ENCODE measurements at places on chromosomes 11 and 22.

- no peak for DNase-seq
Observed at GRCh38 chr11:86214710-86215109, 29.8 kb upstream of the EED start.

GRCh38 chr11:1195682-1196515, 27.0 kb upstream of the MUC5B start:
- no peak for DNase-seq

GRCh38 chr11:12149672-12150225, 39.4 kb downstream of the MICAL2 start:
- no peak for DNase-seq

DNA sequence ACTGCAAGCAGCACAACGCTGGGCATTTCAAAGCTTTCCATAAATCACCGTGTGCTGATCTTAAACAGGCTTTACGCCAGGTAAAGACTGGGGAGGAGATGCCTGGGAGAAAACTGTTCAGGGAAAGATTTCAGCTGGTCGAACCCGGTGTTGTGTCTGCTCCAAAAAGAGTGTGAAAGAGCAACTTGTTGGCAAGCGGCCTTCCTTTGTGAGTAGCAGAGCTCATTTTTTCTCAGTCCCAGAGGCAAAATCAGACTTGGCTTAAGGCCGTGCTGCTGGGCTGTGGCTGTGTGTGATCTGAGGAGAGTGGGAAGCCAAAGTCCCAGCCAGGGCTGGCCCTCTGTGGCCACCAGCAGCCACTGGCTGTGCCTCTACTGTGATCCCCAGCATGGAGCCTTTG, 75.7 kb upstream of the E2F8 start:
- no peak for DNase-seq

- no peak for DNase-seq
Observed at GRCh38 chr11:120589376-120589775, 77.8 kb downstream of the GRIK4 start.

GRCh38 chr22:20159076-20159475, 8.2 kb upstream of the CCDC188 start:
- DNase-seq: peak; percentile 57

DNA sequence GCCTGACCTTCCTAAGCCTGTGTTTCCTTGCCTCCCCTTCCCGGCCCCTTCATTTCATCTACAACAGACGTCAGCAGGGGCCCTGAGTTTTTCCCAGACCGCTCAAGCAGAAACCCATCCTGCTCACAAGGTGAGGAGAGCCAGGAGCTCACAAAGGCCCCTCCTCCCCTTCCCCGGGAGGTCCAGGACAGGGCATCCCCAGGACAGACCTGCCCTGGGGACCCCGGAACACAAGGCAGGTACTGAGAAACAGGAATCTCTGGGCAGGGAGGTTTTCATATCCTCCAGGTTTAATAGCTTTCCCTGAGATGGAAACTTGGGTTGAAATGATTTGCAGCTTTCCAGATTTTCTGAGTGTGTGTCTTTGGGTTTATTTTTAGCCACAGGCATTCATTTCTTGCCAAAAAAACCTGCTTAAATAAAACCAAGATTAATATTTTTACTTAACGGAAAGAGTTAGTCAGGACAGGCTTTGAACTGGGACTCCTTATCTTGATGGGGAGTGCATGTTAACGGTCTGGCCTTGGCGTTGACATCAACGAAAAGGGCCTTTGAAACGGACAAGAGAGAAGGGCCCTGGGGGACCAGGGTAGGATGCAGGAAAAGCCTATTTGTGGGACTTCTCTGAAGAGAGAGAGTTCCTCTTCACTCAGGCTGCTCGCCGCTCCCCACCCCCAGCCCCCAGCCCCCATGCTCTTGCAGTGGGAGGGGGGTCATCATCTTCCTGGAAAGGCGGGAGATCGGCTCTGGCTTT, 38.5 kb downstream of the TIMP3 start:
- DNase-seq: no peak

DNA sequence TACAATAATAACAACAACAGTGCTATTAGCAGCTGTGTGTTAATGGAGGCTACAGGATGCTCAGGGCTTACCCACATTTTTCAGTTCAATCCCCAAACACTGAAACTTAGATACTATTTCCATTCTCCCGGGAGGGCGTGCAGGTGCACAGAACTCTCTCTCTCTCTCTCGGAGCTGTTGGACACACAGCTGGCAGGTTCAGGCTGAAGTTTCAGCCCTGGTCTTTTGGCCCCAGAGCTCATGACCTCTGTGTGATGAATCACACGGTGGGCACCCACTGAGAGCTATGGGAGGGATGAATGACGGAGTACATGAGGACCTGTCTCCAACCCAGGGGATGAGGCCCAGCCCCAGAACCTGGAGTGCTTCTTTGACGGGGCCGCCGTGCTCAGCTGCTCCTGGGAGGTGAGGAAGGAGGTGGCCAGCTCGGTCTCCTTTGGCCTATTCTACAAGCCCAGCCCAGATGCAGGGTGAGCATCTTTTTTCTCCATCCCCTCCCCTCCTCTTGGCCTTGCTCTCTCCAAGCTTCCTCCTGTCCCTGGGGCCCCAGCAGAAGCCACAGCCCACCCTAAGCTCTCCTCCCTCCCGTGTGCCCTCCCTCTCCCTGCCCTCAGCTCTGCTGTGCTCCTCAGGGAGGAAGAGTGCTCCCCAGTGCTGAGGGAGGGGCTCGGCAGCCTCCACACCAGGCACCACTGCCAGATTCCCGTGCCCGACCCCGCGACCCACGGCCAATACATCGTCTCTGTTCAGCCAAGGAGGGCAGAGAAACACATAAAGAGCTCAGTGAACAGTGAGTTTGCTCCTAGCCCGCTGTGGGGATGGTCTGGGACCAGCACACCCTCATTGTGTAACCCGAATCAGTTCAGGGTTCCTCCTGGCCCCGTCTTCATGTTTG, 16.9 kb downstream of the CSF2RB start:
- no peak for DNase-seq

GRCh38 chr22:46535876-46536536, 1.4 kb downstream of the CELSR1 start:
- DNase-seq: no peak

DNA sequence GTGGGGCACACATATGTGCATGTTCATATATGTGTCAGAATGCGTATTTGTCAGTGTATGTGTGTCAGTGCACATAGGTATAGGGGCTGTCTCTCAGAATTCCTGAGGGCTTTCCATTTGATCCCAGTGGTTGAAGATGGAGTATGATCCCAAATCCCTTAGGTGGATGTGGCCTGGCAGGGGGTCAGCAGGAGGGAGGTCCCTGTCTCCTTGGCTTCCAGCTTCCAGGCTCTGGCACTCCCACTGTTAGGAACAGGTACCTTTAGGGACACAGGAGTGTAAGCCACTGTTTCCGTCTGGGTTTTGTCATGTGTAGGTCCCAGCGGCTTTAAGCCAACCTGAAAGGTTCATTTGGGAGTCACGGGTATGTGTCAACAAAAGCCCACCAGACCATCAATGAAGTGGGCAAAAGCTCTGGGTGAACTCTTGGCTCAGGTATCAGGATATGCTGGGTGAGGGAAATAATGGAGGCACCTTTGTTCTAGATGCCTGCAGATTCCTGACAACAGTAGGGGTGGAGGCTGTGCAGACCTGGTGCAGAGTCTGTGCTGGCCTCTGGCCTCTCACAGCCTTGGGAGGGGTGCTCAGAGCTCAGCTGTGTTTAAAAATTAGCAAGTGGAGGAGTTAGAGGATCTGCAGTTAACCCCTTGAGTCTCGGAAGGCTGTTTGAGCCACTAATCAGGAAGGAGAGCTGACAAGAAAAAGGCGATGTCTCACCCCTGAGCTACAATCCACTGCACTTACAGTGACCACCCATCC, 9.0 kb downstream of the KCNQ1OT1 start:
- DNase-seq: no peak

DNA sequence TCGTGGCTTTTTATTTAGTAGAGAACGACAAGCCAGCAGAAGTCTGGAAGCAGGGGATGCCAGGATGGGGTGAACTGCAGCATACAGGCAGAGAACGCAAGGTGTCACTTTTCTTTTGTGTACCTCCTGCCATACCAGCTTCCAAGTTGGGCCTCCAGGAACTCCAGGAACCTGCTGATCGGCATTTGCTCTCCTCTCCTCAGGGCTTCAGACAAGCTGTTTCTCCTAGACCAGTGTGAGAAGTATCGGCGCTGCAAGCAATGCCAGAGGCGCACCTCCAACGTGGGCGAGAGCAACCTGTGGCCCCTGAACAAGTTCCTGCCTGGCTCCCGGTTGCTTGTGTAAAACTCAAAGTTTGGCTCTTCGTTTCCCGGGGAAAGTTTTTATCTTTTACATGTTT, 47.7 kb downstream of the CCDC81 start:
- DNase-seq: peak; percentile 57

GRCh38 chr11:74070723-74071492, 62.0 kb upstream of the UCP3 start:
- DNase-seq: no peak

- no peak for DNase-seq
Observed at GRCh38 chr11:19816817-19817216, 104.2 kb downstream of the NAV2 start.

GRCh38 chr11:85937835-85938234, 82.7 kb downstream of the CCDC83 start:
- no peak for DNase-seq

DNA sequence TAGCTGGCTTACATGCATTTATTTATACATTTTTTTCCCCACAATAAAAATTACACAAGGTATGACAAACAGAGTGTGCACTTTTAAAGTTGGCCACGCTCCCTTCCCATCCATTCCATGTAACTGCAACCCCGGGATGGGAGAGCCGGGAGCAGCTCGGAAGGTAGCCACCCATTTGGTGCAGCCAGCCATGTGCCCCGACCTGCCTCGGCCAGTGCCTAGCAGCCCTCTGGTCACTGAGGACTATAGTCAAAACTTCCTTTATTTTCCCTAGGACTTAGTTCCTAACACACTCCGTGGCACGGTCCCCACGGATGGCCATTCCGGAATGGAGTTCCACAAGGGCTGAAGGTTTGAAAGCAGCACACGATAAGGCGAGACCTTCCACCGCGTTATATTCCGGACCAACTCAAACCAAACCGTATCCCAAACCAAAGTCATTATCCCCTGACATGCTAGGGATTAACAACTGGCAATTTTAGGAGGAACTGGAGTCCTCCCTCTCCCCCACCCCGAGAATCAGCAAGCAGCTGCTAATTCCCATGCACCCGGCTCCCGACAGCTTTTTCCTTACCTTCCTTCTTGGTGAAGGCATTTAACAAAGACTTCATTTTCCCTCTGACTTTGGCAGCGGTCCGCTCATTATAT, 426.4 kb downstream of the SHANK2 start:
- peak; percentile 16 for DNase-seq

DNA sequence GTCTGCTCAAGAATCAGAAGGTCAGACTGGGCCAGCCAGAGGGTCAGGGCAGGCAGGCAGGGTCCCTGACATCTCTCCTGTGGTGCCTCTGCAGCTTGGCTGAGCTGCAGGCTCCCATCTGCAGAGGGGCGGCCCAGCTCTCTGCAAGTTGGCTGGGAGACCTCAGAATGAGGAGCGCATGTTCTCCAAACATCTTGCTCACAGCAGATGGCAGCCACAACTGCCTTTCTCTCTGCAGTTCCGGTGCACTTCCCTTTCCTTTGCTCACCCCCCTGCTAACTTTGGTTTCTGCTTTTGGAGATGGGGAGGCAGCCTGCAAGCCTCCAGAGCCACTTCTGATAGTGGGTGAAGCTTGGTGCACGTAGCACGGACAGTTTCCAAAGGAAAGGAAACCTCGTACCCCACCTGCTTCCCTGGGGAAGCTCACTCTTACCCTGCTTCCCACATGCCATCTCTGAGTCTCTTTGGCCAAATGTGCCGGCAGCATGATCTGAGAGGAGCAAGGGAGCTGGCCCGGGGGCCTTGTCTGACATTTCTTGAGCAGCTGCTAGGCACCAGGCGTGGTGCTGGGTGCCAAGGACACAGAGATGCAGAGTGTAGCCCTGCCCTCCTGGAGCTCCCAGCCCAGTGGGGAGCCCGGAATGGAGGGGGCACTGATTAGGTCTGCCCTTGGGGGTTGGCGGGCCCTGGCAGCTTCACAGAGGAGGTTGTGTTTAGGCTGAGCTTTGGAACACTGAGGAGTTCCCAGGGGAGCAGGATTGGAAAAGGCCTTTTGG, 18.2 kb downstream of the DAGLA start:
- no peak for DNase-seq

DNA sequence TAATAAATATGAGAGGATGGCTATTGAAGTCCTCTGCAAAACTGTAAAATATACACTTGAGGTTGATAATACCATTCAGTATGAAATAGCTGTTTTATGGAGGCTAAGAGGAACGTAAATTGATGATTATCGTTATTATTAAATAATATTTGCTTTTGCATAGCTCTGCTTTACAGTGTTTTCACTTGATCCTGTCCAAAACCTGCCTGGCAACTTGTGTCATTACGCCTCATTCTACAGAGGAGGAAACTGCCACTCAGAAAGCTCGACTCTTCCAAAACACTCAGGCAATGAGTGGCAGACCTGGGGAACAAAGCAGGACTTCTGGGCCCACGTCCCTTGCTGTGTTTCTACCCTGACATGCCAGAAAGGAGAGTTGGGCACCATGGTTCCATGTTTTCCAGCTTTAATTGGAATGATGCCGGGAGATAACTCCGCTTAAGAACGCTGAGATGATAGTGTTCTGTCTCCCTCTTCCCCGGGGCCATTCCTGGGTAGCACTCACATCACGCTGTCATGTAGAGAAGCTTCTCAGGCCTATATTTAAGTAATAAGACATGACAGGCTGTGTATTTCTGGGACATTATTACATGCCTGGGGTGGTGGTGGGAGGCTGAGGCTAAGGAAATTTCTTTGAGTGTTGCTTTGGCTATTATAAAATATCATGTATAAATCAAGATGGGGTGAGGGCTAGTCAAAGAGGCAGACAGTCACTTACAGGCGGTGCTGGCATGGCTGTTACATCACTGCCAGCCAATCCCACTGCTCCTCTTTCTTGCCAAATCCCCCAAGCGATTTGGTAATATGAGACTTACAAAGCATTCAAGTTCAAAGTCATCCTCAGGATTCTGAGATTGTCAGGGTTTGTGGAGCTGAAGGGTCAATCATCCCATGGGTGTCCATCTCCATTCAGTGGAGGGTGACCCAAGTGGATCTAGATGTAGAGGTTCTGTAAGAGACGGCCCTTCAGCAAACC, 501.7 kb downstream of the INSC start:
- no peak for DNase-seq

- DNase-seq: no peak
Observed at GRCh38 chr11:10654811-10655150, 38.8 kb downstream of the IRAG1 start.

GRCh38 chr11:114066046-114066648, 6.6 kb downstream of the ZBTB16 start:
- DNase-seq: no peak

DNA sequence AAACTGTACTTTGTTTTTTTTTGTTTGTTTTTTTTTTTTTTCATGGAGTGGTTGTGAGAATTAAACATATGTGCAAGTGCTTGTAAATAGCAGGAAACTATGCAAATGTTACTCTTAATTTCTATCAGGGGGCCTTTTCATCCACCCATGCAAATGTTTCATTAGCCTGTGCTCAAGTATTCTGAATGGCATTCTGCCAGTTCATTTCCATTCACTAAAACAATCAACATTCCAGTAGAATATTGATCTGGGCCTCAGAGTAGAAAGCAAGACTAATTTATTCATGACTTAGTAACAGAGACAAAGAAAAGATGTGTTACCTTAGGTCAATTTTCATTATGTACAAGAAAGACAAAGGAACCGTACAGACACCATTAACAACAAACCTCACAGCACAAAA, 971.4 kb downstream of the DLG2 start:
- DNase-seq: no peak

- no peak for DNase-seq
Observed at GRCh38 chr22:50585238-50585637, 2.6 kb upstream of the CHKB start.

Measured in ELF-1 (cell line).